Tibial nerve (tissue), 4 donors: ENCODE measurements at places on chromosomes 11 and 22.

- no peak for DNase-seq
These were observed 1.2 kb downstream of the DRD2 start for GRCh38 chr11:113473983-113474361.

DNA sequence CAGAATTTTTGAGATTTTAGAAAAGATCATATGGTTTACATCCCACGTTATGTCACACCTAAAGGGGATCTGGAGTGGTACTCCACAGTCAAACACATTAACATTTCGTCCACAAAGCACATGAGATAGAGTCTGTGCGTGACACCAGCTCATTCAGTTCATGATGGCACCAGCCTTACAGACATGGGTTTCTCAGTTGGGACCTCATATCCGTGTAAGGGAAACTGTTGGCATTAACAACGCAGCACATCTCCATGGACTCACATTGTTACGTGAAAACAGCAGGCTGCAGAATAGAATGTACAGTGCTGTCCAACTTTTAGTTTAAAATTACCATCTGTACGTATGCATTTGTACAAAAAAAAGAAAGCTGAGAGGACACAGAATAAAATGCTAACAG is 14.0 kb downstream of the RIC8A start:
- no peak for DNase-seq

GRCh38 chr11:2525166-2525861 is 80.5 kb downstream of the KCNQ1 start:
- peak; percentile 9 for DNase-seq

GRCh38 chr11:114354076-114354475 is 46.2 kb downstream of the C11orf71 start:
- no peak for DNase-seq

DNA sequence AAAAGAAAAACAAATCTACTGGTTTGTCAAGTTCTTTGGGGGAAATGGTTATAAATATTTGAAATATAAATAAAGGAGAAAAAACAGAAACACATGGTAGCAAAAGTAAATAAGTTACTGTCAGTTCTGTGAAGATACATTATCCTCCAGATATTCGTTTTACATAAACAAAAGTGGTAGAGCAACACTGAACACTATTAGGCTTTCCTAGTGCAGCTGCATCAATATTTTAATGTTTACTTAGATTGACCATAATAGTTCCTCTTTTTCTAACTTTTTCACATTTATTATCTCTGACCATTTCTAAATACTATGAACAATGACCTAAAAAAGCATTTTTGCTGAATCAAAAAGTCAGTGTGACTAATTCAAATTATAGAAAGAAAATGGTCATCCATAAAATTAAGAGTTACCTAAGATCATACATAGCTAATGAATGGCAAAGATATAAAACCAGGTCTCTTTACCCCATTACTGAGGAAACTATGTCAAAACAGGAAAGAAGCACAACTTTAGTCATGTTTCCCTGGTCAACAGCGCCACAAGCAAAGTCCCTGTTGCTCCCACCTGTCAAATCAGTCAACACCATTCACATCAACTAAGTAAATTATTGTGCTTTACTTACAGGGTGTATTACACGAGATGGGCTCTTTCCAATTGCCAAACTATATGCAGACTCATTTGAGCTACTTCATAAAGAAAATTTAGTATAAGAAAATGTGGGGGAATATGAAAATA is 38.5 kb downstream of the SBF2 start:
- no peak for DNase-seq
